HCEC 1CT (cell line): ENCODE measurements at places on chromosomes 7 and 10.

- no peak for DNase-seq
Observed at GRCh38 chr10:36097696-36098095, 455.6 kb upstream of the FZD8 start.

GRCh38 chr10:30439931-30440330 lies 5.9 kb downstream of the MAP3K8 start:
- no peak for DNase-seq

GRCh38 chr7:73345951-73346350 lies 18.0 kb downstream of the FKBP6 start:
- no peak for DNase-seq

DNA sequence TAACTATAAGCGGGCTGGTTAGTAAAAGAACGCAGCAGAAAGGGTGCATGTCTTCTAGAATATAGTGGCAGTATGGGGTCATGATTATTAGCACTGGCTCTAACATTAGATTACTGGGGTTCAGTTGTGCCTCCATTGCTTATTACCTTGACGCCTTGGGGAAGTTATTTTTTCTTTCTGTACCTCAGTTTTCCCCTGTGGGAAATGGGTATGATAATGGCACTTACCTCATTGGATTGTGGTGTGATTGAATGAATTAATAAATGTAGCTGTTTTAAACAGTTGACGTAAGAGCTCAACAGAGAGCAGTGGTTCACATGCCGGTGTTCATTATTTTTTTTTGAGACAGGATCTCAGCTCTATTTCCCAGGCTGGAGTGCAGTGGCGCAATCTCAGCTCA lies 116.5 kb downstream of the LRRC4 start:
- no peak for DNase-seq

DNA sequence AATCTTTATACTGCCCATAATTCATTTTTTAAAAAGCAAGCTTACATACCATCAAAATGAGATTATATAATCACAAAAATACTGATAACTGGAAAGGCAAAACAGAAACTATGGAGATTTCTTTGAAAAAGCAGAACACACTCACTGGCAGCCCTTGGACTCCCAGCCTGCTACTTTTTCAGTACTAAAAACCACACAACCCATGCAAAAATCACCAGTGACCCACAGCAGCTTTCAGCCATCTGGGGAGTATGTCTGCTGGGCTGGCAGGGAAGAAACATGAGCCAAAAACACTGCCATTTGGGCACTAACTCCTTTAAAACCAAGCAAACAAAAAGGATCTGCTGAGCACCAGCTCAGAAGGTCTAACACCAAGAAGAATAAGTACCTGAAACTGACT lies 80.0 kb upstream of the DDC start:
- DNase-seq: no peak

GRCh38 chr10:110503528-110504110 lies 5.9 kb downstream of the DUSP5 start:
- peak; percentile 84 for DNase-seq

- peak; percentile 48 for DNase-seq
Observed at GRCh38 chr10:87818505-87819288, 671 bp upstream of the ATAD1 start.

DNA sequence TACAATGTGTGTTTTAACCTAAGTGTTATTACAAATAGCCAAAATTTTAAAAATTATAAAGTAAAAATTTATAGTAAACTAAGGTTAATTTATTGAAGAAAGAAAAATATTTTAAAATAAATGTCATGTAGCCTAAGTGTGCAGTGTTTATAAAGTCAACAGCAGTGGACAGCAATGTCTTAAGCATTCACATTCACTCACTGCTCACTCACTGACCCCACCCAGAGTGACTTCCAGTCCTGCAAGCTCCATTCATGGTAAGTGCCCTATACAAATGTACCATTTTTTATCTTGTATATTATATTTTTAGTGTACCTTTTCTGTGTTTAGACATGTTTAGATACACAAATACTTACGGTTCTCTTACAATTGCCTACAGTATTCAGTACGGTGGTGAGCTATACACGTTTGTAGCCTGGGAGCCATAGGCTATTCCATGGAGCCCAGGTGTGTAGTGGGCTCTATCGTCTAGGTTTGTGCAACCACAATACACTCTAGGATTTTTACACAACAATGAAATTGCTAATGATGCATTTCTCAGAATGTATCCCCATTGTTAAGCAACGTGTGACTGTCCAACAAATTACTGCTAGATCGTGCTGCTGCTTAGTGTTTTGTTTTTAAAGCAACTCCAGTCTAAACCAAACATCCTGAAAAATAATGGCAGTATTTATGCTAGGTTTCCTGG lies 108.9 kb upstream of the NAMPT start:
- DNase-seq: no peak

- peak; percentile 42 for DNase-seq
Observed at GRCh38 chr7:105656922-105657521, 75.7 kb upstream of the EFCAB10 start.

- DNase-seq: peak; percentile 42
Observed at GRCh38 chr7:100486753-100487446, 3.2 kb downstream of the NYAP1 start.

GRCh38 chr7:6423942-6424701 lies 23.6 kb downstream of the DAGLB start:
- no peak for DNase-seq
